RKO (cell line): ENCODE measurements at places on chromosomes 1 and 21.

GRCh38 chr1:212401042-212401441 lies 13.6 kb downstream of the PACC1 start:
- DNase-seq: no peak

DNA sequence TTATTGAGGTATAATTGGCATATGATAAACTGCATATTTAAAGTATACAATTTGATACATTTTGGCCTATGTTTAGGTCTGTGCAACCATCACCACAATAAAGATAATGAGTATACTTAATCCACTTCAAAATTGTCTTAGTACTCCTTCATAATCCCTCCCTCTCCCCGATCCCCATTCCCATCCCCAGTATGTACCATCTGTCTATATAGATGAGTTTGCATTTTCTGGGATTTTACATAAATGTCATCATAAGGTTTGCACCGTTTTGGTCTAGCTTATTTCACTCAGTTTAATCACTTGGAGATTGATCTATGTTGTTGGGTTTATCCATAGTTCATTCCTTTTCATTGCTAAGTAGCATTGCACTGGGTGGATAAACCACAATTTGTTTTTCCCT lies 74.3 kb downstream of the POFUT2 start:
- no peak for DNase-seq

DNA sequence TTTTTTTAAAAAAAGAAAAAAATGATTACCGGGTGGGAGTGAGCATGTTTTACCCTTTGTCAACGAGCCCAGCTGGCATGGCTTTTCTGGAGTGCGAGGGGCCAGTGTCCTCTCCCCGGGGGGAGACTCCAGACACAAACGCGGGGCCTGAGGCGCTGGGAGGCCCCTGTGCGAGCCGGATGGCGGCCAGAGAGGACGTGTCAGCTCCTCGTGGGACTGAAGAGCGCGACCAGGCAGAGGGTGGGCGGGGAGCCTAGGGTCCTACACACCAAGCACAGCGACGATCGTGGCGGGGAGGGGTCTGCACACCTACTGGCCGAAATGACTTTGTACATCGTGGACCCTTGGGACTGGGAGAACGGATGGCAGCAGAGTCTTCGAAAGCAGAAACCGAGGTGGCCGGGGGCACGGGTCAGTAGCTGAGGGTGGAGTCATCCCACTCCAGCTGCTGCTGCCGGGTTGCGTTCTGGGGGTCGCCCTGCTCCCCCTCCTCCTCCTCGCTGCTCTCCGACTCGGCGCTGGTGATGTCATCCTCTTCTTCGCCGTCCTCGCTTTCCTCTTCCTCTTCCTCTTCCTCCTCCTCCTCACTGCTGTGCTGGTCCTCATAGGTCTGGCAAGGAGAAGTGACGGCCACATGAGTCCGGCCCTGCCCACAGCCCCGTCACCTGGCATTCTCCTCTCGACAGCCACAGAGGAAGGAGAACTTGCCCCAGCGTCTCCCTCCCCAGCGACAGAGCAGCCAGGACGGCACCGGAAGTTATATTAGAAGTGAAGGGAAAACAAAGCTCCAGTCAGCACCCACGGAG lies 78.8 kb downstream of the PIK3CD start:
- DNase-seq: no peak

DNA sequence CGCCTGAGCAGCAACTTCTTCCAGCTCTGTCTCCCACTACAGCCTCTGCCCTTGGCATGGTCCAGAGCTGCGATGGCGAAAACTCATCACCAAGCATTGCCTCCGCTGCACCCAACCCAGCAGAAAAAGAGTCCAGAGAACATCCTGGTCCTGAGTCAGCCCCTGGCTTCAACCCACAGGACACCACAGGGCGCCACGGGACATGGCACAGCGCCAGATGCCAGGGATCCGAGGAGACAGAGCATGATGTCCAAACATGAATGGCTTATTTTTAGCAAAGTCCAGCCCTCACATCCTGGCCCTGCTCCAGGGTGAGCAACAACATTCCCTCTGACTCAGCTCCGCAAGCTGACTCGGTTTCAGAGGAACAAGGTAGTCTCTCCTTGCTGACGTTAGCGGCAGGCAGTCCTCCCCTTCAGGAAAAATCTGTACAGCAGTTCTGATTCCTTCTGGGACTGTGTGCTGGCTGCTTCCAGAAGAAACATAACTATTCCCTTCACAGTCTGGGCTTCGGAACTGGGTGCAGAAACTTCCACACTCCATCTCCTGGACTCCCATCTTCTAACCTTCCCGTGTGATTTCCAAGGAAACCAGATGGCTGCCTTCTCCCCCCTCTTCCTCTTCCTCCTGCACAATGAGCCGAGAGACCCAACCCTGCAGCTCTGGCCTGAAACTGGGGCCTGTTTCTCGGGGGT lies 131.3 kb downstream of the TOMM20 start:
- peak; percentile 97 for DNase-seq

- DNase-seq: peak; percentile 68
Measured at GRCh38 chr1:228265167-228265566, 57.3 kb downstream of the OBSCN start.
